NCI-H524 treated with DMSO at 0.1 percent for 48 hours (cell line): ENCODE measurements at places on chromosomes 11 and 22.

DNA sequence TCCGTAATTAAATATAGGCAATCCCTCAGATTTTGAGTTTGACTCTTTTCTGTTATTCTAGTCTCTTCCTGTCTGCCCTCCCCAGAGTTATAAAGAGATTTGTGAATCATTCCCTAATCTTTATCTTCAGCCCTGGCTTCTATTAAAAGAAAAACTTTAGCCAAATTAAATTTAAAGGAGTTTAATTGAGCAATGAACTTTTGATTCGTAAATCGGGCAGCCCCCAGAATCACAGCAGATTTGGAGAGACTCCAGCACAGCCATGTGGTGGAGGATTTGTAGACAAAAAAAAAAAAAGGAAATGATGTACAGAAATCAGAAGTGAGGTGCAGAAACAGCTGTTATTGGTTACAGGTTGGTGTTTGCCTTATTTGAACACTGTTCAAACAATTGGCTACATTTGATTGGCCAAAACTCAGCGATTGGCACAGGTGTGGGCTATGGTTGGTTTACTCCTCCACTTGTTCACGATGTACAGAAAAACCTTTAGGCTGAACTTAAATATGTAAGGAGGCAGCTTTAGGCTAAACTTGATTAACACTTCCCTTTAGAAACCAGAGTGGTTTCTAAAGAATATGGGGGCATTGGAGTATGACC is 2.3 kb upstream of the ALKBH8 start:
- no peak for DNase-seq

- DNase-seq = no peak
Observed at GRCh38 chr11:18100926-18101656, 4.8 kb downstream of the SAAL1 start.

DNA sequence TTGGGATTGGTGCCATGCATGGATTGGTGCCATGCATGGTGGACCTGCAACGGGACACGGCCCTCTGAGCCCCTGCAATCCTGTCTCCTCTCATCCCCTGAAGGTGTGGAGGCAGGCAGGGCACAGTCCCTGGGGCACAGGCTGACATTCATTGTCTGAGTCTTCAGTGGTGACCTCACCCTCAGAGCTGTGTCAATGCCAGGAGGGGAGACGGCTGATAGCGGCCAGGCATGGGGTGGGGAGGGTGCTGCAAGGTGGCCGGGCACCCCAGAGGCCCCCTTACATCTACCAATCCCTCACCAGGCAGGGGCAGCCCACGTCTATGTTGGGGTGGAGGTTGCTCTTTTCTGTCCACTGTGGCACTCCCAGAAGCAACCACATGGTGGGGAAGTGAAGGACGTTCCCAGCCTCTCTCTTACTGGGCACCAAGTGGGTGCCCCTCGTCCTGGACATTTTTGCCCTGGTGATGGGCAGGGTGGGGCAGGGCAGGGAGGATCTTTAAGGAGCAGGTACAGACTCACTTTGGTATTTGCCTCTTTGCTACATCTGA is 47.6 kb downstream of the NECTIN1 start:
- DNase-seq = no peak

- DNase-seq = no peak
Observed at GRCh38 chr11:76669901-76670484, 554 bp downstream of the LRRC32 start.

GRCh38 chr11:67468759-67469507 is at the start of gene TMEM134:
TMEM134 (minus strand) TSS chr11:67469251; CDS start chr11:67469192, 59 bp downstream.
- DNase-seq = no peak

GRCh38 chr11:116928102-116928777 is 90.8 kb upstream of the APOA1 start:
- DNase-seq = no peak
